ENCODE measurements at places on chromosomes 6 and 20.

GRCh38 chr6:33693186-33694105 lies 18.1 kb downstream of the UQCC2 start:
- peak; percentile 37 for DNase-seq

- peak; percentile 75 for DNase-seq
These were observed 81.2 kb downstream of the ASXL1 start for GRCh38 chr20:32439132-32439829.

DNA sequence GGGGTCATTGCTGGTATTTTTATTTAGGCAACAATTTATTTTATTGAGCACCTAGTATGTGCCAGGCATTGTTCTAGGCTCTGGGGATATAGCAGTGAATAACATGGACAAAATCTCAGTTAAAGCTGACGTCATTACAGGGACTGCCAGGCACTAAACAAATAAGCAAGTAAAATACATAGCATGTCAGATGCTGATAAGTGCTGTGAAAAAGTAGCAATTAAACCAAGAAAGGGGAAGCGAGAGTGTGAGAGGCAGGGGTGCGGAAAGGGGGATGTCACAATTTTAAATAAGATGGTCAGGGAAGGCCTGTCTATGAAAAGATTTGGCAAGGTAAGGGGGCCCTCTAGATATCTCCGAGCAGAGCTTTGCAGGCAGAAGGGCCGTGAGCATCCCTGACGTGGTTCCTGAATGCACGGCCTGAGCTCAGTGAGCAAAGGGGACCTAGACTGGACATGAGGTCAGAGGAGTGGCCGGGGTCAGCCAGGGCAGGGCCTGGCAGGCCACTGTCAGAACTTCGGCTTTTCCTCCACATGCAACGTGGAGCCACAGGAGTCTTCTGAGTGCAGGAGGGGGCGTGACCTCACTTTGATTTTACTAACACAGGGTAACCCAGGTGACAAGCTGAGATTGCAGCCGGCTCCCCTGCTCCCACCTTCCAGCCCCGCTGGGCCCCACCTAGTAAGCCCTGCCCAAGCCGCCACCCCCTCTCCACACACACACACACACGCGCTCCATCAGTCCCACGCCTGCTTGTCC lies 24.2 kb upstream of the SIRPA start:
- DNase-seq, result no peak

DNA sequence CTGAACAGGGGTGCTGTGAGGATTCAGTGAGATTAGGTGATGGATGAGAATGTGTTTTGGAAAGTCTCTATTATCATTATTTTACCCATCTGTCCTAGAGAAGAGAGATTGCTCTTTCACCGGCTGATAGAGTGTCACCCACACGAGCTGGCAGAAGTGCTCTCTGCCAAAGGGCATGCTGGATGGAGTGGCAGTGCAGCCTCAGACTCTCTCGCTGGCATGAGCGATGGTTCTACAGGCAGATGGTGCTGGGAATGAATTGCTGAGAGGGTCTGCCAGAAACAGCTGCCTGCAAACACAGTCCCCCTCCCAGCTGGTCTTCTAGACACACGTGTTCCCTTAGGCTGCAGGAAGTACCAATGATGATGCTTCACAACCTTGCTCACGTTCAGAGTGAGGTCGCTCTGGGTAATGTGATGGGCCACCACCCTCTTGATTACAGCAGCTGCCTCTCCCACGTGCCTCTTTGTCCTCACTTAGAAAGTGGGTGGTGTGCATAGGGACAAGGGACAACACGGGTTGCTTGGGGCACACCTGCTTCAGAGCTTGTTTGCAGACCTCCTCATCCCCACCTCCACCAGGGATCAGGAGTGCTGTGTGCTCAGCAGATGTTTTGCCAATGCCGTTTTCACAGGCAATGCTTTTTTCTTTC lies 84.7 kb downstream of the FOXA2 start:
- DNase-seq, result no peak

DNA sequence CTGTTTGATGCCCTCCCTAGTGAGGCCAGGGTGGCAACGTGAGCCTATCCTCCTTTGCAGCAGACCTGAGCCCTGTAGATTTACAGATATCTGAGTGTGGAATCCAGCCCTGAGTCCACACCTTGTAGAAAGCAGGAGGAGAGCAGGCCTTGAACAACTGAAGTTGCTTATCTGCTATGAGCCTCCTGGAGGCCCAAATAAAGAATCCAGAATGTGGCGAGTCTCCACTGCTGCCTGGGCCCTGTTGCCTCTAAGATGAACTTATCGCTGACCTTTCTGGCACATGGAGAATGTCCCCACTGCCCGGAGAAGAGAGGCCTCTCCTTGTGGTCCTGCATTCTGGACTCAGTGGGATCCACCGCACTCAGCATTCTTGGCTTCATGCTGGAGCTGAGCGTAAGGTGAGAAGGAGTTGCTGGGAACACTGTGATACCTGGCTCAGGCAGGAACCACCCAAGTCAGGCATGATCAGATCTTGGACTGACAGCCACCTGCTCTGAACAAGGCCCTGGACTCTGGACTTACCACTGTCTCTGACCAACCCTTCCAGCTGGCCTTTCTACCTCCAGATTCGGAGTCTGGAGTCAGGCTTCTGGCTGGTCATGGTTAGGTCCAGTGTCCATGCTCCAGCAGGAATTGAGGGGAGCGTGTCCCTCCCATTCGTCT lies 5.8 kb upstream of the MANBAL start:
- DNase-seq, result no peak

GRCh38 chr20:60326821-60327220 lies 368.6 kb downstream of the CDH26 start:
- no peak for DNase-seq

DNA sequence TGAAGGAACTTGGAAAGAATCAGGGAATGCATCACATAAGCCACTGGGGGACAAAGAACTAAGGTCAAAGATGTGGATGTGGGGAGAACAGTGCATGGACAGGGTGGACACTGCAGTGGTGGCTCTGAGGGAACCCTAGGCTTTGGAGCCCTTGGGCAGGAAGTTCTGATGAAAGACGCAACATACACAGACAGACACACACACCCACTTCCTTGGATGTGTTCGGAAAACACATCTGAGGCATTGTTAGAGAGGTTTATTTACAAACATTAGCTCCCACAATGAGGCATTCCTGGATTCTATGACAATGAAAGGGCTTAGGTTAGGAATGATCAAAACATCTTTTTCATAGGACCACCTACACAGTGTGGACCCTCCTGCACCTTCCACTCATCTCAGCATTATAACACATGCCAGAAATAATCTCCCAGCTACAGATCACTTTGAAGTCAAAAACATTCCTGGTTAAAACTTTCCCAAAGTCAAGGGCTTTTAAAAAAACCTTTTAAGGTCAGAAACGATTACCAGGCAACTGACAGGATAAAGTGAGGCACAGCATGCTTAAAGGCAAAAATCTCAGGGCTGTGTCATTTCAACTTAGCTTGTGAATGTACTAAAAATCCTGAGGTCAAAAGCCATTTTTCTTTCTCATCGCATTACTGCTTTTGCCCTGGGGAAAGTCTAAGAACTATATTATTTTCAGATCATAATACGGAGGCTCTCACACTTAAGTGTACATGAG lies 6.4 kb upstream of the METTL24 start:
- DNase-seq, result no peak

GRCh38 chr6:47161176-47161687 lies 119.1 kb upstream of the ADGRF1 start:
- DNase-seq, result peak; percentile 50

GRCh38 chr6:4668271-4669179 lies 107.7 kb upstream of the CDYL start:
- peak; percentile 65 for DNase-seq

GRCh38 chr6:163994566-163994965 lies 580.0 kb downstream of the QKI start:
- no peak for DNase-seq
